ENCODE measurements at places on chromosomes 16 and 17.

- DNase-seq = peak; percentile 87
Measured at GRCh38 chr16:23835390-23836077, at the start of gene PRKCB. Gene PRKCB, plus strand, starts transcription at chr16:23835983.

GRCh38 chr17:5506307-5506706 is 19.9 kb downstream of the MIS12 start:
- no peak for DNase-seq

- no peak for DNase-seq
Measured at GRCh38 chr17:18321309-18321708, 6.2 kb downstream of the SMCR8 start.

GRCh38 chr17:72113751-72114150 is 7.1 kb upstream of the SOX9 start:
- no peak for DNase-seq

DNA sequence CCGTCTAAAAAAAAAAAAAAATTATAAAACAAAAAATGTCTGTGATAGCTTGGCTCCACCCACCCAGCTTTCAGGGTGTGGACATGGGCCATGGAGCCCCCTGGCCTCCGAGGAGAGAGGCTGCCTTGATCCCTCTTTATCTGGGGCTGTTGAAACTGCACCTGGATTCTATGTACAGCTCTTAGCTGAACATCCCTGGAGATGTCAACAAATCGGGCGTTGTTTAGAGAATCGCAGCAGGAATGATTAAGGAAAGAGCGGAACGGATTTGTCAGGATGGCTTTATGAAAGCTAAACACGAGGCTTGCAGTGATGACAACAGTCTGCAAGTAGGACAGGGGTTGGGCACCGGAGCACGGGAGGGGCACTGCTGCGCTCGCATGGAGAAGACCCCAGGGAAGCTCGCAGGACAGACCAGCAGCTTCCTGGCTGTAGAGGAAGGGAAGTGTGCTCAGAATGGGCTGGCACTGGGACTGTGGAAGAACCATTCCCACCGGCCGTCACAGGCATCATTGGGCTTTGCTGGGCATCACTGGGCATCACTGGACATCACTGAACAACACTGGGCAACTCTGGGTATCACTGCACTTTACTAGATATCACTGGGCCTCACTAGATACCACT is 195.8 kb upstream of the FOXF1 start:
- DNase-seq = no peak

- DNase-seq = no peak
Measured at GRCh38 chr16:9380221-9380620, 288.8 kb downstream of the HAPSTR1 start.

GRCh38 chr17:5540321-5540720 is 44.0 kb downstream of the NLRP1 start:
- no peak for DNase-seq

- no peak for DNase-seq
Measured at GRCh38 chr16:82835487-82836155, 208.9 kb downstream of the CDH13 start.

GRCh38 chr17:28554565-28554964 is 2.1 kb upstream of the UNC119 start:
- no peak for DNase-seq

GRCh38 chr16:30896261-30896888 is at the start of gene CTF1:
Gene CTF1, plus strand, starts transcription at chr16:30896614. Its CDS starts 30 bp downstream, at chr16:30896644.
- DNase-seq = no peak

- no peak for DNase-seq
Measured at GRCh38 chr17:51185763-51186332, 19.6 kb downstream of the NME2 start.

GRCh38 chr16:75801307-75801706 is 75.0 kb upstream of the CPHXL start:
- DNase-seq = no peak

DNA sequence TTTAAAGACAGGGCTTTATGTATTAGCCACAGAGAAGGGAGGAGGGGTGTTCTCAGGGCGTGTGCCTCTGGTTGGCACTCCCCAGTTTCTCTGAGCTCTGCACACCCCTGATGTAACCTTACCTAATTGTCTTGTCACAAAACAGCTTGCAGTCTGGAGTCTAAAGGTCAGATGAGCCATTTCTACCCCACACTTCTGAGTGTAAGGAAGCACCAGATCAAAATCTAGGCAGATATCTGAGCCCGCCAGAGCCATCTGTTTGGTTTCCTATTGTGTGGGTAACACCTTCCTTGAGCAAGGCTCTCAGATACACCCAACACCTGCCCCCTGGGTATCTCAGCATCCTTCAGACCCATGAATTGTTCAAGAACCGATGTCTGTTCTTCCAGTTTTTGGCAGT is 15.5 kb downstream of the CDH1 start:
- DNase-seq = no peak

DNA sequence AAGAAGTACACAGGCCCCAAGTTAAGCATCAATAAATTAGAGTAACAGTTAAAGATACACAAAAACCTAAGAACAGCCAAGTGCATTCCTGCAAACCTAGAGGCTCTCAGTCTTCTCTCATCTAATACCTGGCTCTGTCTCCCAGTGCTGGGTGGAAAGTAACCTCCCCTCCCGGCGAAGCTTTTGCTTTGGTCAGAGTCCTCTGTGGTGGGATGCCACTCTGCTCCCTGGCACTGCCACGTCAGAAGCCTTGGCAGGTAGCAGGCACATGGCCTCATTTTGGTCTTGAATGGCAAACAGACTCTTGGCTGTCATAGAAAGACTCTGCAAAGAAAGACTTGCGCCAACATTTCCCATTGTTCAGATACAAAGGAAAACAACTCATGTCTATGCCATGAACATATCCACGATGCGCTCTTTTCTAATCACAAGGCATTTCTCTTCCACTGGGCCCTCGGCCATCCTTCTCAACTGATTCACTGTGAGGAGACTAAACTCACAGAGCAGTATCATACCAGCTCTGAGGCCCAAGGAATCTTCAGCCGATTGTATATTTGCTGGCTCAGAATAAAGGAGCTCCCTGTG is 21.2 kb downstream of the MTHFSD start:
- DNase-seq = no peak

GRCh38 chr16:27374221-27374803 is 27.7 kb upstream of the IL21R start:
- DNase-seq = no peak

GRCh38 chr16:66878067-66878466 is 2.2 kb upstream of the PDP2 start:
- peak; percentile 60 for DNase-seq

- DNase-seq = no peak
Measured at GRCh38 chr17:73065376-73065775, 27.1 kb downstream of the SLC39A11 start.

- no peak for DNase-seq
Measured at GRCh38 chr17:68509141-68510057, 2.8 kb upstream of the PRKAR1A start.

DNA sequence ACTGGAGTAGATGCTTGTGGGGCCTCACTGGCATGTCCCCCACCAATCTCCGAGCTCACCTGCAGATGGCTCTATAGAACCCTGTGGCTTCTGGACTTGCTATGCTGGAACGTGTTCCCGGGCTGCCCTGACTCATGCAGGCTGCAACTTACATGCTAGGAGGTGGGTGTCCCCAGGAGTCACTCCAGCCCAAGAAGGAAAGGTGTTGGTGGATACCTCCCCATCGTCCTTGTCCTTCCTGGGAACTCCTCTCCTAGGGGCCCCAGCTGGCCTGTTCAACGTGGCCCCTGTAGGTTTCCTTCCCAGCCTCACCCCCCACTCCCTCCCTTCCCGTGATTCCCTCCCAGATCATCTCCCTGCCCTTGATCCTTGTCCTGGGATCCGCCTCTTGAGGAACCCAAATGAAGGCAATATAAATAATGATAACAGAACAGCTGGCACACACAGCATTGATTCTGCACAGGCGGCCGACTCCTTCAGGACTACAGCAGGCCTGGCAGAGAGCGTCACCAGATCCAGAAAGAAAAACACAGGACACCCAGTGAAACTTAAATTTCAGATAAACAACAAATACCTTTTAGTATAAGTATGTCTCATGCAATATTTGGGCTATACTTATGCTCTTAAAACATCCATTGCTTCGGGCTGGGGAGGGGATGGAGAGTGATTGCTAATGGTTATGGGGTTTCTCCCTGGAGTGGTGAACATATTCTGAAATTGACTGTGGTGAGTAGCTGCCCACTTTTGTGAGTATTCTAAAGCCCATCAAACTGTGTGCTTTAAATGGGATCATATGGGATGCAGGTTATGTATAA is 221.1 kb upstream of the GSE1 start:
- no peak for DNase-seq

DNA sequence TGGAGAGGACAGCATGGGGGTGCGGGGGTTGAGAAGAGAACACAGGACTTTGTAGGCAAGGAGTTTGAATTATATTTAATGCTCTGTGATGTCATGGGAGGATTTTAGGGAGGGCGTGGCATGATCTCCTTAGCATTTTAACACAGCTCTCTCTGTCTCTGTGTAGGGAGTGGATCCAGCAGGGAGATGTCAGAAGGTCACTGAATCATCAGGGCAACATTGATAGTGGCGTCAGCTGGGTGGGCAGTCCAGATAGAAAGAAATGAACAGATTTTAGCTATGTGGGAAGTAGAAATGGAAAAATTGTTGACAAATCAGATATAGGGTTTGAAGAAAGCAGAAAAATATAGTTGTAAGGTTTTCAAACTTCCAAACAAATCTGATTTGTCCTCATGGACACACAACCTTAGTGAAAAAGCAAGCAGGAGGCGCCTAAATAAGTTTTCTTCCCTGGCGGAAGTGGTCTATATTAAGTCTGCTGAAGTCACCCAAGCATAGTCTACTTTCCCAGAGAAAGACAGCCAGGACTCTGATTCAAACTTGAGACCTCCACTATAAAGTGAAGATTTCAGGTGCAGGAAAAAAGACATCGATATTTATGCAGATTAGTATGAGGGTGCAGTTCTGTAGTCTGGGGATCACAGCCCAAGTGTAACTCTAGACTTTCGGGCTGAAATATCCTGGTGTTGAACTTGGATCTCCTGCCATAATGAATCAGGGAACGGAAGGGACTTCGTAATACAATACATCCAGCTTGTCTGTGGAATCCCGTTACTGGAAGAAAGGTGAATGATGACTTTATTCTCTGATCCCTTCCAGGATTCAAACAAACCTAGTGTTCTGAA is 10.1 kb upstream of the PCTP start:
- DNase-seq = no peak

DNA sequence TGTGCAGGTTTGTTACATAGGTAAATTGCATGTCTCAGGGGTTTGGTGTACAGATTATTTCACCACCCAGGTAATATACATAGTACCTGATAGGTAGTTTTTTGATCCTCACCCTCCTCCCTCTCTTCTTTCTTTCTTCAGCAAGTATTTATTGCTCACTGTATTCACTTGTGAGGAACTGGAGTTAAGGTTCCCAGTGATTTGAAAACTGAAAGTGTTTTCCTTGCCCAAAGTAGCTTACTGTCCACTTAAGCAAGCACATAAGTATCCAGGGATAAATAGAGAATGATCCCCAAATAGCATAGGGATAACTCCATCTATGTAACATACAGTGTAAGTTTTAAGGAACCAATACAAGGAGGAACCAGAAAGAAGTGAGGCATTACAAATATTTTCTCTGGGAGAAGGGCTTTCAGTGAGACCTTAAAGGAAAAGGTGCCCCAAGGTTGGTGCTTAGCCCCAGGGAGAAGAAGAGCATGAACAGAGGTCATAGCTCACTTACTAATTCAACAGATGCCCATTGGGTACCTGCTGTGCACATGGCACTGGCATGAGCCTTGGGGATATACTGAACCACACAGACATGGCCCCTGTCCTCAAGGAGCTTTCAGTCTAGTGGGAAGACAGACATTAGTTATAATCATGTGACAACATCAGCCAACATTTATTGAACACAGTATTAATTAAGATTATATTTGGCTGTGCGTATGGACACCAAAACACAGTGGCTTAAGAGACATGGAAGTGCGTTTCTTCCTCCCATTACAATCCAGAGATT is 17.0 kb downstream of the MYL4 start:
- DNase-seq = no peak

DNA sequence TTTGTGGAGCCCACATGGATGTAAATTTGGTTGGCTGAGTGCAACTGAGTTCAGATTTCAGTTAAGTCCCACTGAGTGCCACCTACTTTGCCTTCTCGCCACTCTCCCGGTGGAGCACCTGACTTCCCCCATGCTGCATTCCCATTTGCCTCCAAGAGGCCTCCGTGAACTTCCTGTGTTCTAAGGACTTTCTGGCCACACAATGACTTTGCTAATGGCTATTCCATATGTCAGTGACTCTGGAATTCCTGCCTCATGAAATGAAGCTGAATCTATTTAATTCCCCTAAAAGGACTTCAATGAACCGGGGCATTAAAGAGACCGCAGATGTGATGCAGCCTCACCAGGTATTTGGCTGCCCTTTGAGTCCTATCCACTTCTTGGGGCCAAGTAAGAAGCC is 29.9 kb downstream of the ABCC12 start:
- DNase-seq = no peak

DNA sequence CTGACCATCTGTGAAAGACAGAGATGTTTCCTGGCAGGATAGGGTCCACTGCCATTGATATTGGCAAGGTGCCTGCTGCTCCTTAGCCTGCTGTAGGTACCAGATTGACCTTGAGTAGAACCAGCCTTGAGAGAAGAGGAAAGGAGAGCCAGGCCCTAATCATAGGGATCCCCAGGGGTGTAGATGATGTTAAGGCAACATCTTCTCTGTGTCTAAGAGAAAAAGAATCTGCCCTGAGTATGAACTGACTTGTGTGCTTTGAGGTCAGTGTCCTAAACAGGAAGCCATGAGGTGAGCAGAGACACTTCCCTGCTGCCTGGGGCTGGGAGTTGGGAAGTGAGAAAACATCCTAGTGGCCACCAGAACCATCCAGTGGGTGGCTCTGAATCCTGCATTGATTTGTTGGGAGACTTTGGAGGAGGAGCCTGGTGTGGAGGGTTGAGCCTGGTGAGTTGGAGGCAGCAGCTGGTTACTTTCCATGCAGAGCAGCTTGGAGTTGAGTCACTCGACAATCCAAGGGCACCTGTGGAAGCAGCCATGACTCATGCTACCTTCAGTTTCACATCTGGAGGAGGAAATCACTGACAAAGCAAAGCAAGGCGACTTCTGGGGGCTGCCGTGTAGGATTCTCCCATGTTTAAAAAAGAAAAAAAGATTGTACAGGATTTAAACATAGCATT is 47.8 kb downstream of the BMERB1 start:
- peak; percentile 28 for DNase-seq

All from stimulated activated CD8-positive, alpha-beta memory T cell treated with anti-CD3 and anti-CD28 coated beads, Interleukin-2, amount 100 ng/mL, for 48 hours (primary cell).